Activated CD4-positive, alpha-beta memory T cell treated with anti-CD3 and anti-CD28 coated beads for 36 hours (primary cell): ENCODE measurements at places on chromosomes 2 and 18. TPM values are rescaled to one million over a fixed set of nuclear protein-coding genes. Genes with fewer than 3 reads are reported as not detected.

Gene ACADL
- not detected for total RNA-seq

Gene COL3A1
- total RNA-seq: not detected

Gene CHST9
- not detected for total RNA-seq

Gene CYTIP
- 388 TPM for total RNA-seq

Gene CNRIP1
- total RNA-seq: not detected

Gene BCL2
- 66.9 TPM for total RNA-seq

Gene MC2R
- not detected for total RNA-seq

Gene ATG9A
- total RNA-seq: 39.5 TPM

Gene KCNS3
- total RNA-seq: 0.17 TPM

Gene CHRND
- total RNA-seq: not detected

Gene ITPRIPL1
- total RNA-seq: 30.2 TPM

DNA sequence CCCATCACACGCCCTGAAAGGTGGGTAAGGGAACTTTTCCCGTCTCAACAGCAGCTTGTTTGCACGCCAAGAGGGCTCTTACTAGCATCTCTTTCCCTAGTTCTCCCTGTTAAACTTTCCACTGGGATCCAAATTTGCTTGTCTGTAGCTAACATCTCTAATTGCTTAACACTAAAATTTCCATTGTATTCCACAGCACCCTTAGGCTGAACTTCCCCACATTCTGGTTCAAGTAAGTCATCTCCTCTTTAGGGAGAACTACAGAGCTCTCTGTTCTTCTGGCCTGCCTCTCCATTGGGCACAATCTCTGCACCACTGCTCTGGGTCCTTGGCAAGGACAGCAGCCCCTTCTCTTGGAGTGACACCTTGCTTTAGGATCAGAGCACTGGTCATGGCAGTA lies 24.0 kb downstream of the UNC50 start:
- no peak overlapping the region for H3K27ac ChIP-seq
- peaks cover 21% of the 10 kb centered on the region for H3K36me3 ChIP-seq
- no peaks in the 10 kb centered on the region for H3K27me3 ChIP-seq
- no peak for DNase-seq

DNA sequence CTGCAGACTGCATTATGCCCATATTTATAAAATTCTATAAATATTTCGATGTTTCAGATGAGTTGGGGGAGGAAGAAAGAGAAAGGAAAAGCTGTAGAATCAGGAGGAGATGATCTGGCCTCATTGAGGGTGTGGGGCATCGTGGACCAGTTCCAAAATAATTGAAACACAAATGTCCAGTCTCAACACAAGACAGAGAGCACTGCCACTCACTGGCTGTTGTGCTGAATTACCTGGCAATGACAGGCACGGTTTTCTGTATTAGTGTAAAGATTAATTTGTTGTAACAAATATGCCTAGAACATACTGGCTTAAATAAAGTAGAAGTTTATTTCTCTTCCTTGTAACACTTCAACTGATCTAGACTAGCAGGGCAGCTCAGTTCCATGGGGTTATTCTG lies 24.1 kb downstream of the POLE4 start:
- no peak for DNase-seq
- peaks cover 3% of the 10 kb centered on the region for H3K4me1 ChIP-seq
- peaks cover 11% of the 10 kb centered on the region for H3K36me3 ChIP-seq

- peaks cover 7% of the 10 kb centered on the region for H3K4me1 ChIP-seq
- H3K27me3 ChIP-seq: peaks cover 65% of the 10 kb centered on the region
- no peak overlapping the region for H3K4me3 ChIP-seq
- H3K27ac ChIP-seq: no peak overlapping the region
- DNase-seq: peak; percentile 60
Measured at GRCh38 chr2:236177604-236177966, 9.4 kb upstream of the GBX2 start.

DNA sequence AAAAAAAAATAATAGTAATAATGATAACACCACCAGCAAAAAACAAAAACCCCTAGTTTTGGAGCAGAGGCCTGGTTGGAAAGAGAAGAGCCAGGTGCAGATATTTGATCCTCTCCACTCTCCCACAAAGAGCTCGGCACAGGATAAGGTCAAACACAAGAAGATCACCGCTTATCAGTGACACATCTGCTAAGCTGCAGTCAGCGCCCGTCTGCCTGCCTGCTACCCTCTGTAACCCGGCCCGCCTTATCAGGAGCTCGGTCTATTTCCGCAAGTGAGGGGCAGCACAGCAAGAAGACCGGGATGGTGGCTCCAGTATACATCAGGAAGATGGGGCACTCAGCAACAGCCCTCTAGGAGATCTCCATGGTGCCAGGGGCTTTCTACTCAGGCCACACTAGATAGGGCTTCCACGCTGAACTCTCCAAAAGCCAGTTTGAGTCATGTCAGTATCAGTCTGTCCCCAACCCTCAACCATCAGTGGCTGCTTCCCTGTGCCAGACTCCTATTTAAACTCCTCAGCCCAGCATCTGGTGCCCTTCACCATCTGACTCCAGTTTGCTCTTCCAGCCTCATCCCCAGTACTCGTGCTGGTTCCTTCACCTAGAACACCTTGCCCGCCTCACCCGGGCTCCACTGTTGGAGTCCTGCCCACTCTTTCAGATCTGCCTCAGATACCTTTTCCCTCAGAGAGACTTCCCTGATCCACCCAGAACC lies 67.3 kb upstream of the PPP1CB start:
- no peaks in the 10 kb centered on the region for H3K36me3 ChIP-seq
- DNase-seq: no peak
- H3K4me1 ChIP-seq: peaks cover 40% of the 10 kb centered on the region
- H3K4me3 ChIP-seq: no peak overlapping the region

DNA sequence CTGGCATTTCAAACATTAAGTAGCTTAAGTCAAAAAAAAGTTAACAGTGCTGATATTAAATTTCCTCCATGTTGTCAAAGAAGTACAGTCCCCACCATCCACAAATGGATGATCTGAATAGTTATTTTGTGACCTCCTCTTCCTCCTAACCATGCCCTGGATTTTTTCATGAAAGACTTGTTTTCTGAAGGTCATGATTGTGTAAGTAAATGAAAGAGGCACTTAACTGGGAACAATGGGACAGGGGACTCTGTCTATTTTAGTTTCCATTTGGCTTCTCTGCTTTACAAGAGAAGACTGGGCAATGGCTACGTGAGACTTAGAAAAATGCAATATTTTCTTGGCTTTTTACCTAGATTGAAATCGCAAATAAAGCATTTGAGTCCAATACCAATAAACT lies 32.2 kb downstream of the PECR start:
- peaks cover 12% of the 10 kb centered on the region for H3K36me3 ChIP-seq
- H3K4me1 ChIP-seq: peaks cover 9% of the 10 kb centered on the region
- H3K27ac ChIP-seq: no peak overlapping the region
- H3K27me3 ChIP-seq: no peaks in the 10 kb centered on the region
- DNase-seq: no peak
- no peak overlapping the region for H3K4me3 ChIP-seq

DNA sequence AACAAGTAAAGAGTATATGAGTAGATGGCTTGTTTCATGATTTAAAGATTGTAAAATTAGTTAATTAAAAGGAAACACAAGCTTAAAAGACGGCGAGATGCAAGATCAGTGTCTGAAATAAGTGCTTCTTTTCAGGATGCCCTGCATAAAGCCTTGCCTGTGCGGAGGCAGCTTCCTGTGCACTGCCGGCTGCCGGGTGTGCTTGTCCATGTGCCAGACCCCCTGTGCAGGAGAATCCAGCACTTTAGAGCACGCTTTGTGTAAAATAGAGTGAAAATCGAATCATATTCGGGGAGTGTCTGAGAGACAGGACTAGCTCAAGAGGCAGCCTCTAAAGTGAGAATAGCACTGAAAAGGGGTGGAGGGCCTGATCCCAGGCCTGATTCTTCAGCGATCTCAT lies 154.7 kb downstream of the CHST9 start:
- no peak overlapping the region for H3K4me3 ChIP-seq
- H3K4me1 ChIP-seq: no peaks in the 10 kb centered on the region
- no peaks in the 10 kb centered on the region for H3K36me3 ChIP-seq
- no peak overlapping the region for H3K27ac ChIP-seq
- no peak for DNase-seq
- no peaks in the 10 kb centered on the region for H3K27me3 ChIP-seq

GRCh38 chr2:173734797-173735196 lies 230.4 kb downstream of the SP3 start:
- no peaks in the 10 kb centered on the region for H3K4me1 ChIP-seq
- no peaks in the 10 kb centered on the region for H3K27me3 ChIP-seq
- no peak overlapping the region for H3K27ac ChIP-seq
- H3K4me3 ChIP-seq: no peak overlapping the region

DNA sequence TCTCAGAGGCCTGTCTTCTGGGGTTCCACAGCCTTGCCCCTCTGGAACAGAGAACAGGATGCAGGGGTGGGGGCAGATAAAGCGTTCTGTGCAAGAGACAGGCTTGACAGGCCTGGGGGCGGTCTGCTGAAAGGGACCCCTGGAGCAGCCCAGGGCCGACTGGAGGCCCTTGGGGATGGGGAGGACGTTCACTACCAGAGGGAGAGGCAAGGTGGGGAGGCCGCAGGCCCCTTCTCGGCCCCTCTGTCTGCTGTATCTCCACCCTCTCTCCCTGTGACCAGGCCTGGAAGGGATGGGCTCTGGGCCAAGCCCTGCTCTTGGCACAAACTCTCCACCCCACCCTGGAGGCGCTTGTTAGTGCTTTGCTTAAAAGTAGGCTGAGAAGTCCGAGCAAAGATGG lies 27.3 kb upstream of the INHBB start:
- no peaks in the 10 kb centered on the region for H3K36me3 ChIP-seq
- no peak for DNase-seq
- H3K27ac ChIP-seq: no peak overlapping the region
- peaks cover 12% of the 10 kb centered on the region for H3K4me1 ChIP-seq

- no peaks in the 10 kb centered on the region for H3K4me1 ChIP-seq
- H3K36me3 ChIP-seq: no peaks in the 10 kb centered on the region
- peaks cover 2% of the 10 kb centered on the region for H3K27me3 ChIP-seq
- H3K4me3 ChIP-seq: no peak overlapping the region
Measured at GRCh38 chr18:67092141-67092540, 424.4 kb downstream of the DSEL start.

DNA sequence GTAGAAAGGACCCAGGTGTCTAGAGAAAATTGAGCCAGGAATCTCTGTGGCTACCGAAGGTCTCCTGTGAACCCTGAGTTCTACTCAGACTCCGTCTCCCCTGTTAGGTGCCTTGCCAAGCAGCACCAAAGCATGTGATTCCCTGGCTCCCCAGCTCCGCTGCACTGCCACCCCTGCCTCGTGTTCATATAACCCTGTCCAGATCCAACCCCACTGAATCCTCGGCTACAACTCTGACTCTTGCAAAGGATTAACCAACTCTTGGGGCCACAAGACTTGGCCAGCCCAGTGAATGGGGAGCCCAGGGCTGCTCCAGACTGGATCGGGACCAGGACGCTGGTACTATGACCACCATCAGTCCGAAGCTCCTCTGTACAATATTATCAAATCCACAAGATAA lies 37.3 kb upstream of the ACAA2 start:
- no peak overlapping the region for H3K27ac ChIP-seq
- no peaks in the 10 kb centered on the region for H3K36me3 ChIP-seq
- H3K27me3 ChIP-seq: peaks cover 15% of the 10 kb centered on the region
- H3K4me1 ChIP-seq: no peaks in the 10 kb centered on the region
- no peak overlapping the region for H3K4me3 ChIP-seq
- DNase-seq: no peak

GRCh38 chr2:61018318-61018755 lies 282 bp upstream of the PUS10 start:
- H3K27ac ChIP-seq: peak overlapping the region; percentile 96
- no peak for DNase-seq
- peaks cover 13% of the 10 kb centered on the region for H3K36me3 ChIP-seq
- H3K4me3 ChIP-seq: peak overlapping the region; percentile 94
- H3K27me3 ChIP-seq: no peaks in the 10 kb centered on the region

DNA sequence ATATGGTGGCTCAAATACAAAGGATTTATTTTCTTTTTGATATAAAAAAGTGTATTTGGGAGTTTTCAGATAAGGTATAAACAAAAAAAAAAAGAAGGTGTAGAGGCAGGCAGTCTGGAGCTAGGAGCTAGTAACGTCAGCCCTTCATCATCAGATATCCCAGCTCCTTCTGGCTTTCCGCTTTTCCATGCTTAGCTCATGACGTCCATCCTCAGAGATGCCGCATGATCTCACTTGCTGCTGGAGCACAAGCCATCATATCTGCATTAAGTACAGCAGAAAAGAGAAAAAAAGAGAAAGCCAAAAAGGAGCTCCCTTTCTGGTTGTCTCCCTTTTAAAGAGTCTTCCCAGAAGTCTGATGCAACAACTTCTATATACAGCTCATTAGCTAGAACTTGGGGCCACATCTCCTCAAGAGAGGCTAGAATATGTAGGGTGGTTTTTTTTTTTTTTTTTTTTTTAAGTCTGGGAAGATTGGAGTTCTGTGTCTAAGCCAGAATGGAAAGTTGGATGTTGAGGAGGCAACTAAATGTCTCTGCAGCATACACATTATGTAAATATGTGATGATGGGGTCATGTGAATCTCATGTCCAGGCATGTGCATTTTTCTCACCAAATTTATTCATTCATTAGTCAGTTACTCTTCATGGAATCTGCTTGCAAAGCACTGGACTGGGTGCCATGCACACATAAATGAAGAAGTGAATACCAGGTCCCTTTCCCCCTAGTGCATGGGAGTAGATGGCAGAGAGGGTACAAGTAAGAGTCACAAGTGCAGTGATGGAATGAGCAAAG lies 52.3 kb downstream of the DDX1 start:
- peaks cover 29% of the 10 kb centered on the region for H3K36me3 ChIP-seq
- no peak overlapping the region for H3K27ac ChIP-seq
- H3K4me1 ChIP-seq: no peaks in the 10 kb centered on the region
- H3K27me3 ChIP-seq: no peaks in the 10 kb centered on the region

DNA sequence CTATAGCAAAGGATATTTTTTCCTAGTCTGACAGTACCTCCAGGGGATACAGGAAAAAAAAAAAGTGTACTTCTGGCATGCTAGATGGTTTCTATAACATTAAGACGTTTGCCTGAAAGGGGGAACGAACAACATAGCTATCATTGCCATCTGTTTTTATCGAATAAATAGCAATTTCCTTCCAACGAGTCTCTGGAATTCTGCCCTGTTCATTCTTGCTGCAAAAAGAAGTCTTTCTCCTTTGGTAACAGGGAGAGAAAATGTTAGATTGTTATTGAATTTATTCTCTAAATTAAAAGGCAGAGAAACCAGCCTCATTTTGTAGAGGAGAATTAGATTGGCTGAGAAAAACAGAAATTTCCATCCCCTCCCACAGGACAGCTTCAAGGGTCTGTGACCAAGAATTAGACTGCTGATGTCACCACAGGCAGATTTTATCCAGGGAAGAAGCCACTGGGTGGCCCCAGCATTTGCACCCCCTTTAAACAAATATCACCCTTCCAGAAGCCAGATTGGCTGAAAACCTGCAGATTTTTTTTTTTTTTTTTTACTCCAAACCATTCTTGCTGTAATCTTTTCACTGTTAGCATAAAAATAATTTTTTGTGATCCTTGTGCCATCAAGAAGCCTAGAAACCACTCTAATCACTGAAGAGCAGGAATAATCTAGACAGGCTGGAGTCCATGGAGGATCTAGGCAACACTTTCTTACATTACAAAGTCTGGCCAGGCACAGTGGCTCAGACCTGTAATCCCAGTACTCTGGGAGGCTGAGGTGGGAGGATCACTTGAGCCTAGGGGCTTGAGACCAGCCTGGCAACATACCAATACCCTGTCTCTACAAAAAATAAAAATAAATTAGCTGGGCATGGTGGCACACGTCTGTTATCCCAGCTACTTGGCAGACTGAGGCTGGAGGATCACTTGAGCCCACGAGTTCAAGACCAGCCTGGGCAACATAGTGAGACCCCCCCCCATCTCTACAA lies 12.0 kb downstream of the WDFY1 start:
- no peak for DNase-seq
- H3K36me3 ChIP-seq: peaks cover 1% of the 10 kb centered on the region
- no peak overlapping the region for H3K4me3 ChIP-seq

GRCh38 chr2:144274131-144274530 lies 245.8 kb downstream of the ZEB2 start:
- DNase-seq: no peak
- H3K4me1 ChIP-seq: peaks cover 14% of the 10 kb centered on the region
- H3K4me3 ChIP-seq: no peak overlapping the region
- H3K27me3 ChIP-seq: no peaks in the 10 kb centered on the region
- H3K36me3 ChIP-seq: peaks cover 4% of the 10 kb centered on the region
- H3K27ac ChIP-seq: no peak overlapping the region
